Stimulated activated CD8-positive, alpha-beta memory T cell treated with anti-CD3 and anti-CD28 coated beads, Interleukin-15, amount 100 ng/mL, for 24 hours (primary cell): ENCODE measurements at places on chromosomes 2 and 18.

DNA sequence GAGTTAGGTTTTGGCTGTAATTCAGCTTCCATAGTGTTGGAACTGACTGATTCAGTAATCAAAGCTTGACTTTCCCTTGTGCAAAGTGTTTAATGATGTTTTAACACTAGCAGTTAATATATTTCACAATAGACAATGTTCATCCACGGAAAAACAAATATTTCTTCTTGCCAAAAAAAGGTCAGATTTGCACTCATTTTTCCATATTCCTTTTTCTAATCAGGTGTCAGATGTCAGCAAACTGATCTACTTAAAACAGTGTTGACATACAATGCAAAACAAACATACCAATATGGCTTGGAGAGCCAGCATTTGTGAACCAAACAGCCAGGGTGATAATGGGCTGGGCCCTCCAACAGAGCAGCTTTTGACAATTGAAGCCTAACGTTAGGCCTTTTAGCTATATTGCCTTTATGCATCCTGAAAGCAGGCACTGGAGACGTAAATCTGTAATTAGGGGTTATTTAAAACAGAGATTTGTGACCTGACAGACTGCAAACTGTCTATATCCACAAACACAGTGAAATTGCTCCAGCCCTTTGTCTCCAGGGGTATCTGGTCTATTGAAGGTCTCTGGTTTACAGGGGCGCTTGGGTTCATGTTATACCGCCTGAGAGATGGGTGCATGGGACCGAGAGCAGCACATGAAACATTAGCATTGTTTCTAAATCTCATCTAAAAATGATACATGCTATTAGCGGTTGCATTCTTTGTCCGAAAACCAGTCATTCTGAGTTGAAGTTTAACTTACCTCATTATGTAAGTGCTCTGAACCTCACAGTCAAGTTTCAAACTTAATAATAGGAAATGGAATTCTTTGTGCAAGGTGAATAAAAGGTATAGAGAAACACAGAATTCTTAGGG is 7.1 kb upstream of the CDCA7 start:
- DNase-seq: no peak

DNA sequence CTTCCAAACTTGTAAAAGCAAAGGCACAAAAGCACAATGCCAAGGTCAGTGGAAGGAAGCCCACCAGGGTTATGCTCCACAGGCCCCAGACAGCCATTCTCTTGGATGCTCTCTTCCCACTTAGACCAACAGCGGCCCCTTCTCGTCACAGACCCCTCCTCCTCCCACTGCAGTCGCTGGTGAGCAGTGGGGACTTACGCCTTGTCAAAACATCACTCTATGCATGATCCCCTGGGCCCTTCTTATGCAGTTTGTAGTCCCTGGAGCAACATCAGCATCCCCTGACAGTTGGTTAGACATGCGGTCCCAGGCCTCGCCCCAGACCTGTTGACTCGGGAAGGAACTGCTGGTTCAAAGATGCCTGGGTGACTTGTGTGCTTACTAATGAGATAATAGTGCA is 376.0 kb upstream of the KLHL29 start:
- DNase-seq: no peak

DNA sequence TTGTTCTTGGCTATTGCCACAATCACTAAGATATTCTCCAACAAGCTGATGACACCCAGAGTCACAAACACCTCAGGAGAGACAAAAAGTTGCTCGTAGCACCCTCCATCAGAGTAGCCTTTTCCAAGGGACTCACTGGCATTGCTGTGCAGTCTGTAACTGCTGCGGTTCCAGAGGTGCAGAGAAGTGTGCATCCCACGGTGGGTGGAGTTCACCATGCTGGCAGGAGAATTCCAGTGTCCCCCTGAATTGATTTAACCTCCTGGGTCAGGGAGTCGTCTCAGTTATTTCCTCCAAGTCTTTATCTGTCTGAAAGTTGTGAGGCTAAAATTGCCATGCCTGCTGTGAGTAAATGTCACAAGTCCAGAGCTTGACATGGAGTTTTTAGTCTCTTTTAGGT is 443 bp downstream of the MC4R start:
- no peak for DNase-seq

- no peak for DNase-seq
Measured at GRCh38 chr2:216030216-216030615, 16.9 kb upstream of the MREG start.

DNA sequence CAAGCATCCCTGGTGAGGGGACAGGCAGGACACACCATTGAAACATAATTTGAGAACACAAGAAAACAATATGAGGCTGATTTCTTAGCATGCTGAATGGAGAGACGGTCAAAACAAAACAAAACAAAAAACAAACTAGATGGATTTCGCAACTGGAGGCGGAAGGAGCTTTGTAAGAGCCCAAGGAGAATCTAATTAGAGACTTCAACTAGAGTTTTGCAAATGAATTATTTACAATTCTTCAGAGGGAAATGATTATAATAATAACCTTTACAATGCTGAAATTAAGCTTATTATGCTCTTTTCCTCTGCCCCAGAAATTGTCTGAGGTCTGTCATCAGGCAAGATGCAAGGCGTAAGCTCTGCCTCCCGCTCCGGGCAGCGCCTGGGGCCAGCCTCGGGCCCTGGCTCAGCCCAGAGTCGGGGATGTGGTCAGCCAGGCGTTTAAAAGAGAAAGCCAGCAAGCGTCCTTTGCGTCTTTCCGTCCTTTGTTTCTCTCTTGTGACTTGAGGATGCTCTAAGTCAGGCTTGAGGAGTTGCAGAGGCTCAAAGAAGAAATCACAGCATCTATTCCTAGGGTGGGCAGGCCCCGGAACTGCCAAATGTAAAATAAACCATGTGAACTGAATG is 139.6 kb downstream of the TWIST2 start:
- no peak for DNase-seq

GRCh38 chr2:121260370-121261154 is 24.4 kb downstream of the TFCP2L1 start:
- DNase-seq: no peak

DNA sequence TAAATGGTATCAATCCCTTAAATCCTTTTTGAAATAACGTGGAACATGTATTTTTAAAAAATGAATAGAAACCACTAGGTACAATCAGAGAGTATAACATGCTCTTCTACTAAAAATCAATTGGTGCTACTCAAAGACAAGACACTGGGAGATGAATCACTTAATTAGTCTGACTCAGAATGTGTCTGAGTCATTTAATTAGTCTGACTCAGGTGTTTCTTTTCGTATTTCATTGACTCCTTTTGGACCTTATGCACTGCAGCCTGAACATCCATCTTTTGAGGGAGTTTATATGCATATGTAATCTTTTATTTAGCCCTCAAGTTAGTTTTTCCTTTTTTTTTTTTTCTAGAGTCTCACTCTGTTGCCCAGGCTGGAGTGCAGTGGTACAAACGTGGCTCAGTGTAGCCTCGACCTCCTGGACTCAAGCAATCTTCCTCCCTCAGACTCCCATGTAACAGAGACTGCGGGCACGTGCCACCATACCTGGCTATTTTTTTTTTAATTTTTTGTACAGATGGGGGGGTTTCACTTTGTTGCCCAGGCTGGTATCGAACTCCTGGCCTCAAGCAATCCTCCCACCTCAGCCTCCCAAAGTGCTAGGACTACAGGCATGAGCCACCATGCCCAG is 26.5 kb downstream of the PPP4R3B start:
- DNase-seq: no peak

DNA sequence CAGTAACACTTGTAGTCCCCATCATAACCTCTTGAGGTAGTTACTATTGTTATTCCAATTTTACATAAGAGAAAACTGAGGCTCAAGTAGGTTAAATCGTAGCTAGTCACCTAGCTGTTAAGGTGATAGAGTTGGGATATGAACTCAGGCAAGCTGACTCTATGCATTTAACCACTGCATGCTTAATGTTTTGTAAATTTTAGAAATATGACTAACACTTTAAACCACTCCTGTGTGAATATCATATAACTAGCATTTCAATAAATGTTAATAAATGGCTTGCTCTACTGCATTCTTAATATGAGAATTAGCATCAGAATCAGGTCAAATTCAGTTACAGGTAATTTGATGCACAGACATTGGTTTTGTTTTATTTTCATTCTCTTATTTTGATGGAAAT is 35.6 kb upstream of the CREB1 start:
- DNase-seq: no peak

- DNase-seq: no peak
Measured at GRCh38 chr18:13642440-13642827, 83.9 kb downstream of the FAM210A start.

- no peak for DNase-seq
Measured at GRCh38 chr2:213787869-213788268, 503.6 kb downstream of the SPAG16 start.

DNA sequence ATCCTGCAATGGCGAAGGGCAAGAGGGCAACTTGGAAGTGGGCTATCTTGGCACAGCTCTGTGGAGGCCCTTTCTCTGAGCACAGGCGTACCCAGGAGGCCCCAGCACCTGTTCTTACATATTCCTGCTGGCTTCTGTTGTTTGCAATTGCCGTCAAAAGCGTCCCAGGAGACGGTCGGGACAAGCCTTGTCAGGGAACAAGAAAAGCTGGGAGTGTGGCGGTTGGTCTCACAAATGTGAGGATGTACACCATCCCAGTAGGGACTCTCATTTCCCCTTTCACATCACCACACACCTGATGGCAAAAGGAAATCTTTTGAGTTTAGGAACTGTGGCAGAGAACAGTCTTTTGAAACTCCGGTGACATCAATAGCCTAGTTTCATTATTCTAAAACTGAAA is 94.7 kb upstream of the EFEMP1 start:
- no peak for DNase-seq

- DNase-seq: no peak
Measured at GRCh38 chr18:63850020-63850419, 37.5 kb upstream of the SERPINB2 start.

DNA sequence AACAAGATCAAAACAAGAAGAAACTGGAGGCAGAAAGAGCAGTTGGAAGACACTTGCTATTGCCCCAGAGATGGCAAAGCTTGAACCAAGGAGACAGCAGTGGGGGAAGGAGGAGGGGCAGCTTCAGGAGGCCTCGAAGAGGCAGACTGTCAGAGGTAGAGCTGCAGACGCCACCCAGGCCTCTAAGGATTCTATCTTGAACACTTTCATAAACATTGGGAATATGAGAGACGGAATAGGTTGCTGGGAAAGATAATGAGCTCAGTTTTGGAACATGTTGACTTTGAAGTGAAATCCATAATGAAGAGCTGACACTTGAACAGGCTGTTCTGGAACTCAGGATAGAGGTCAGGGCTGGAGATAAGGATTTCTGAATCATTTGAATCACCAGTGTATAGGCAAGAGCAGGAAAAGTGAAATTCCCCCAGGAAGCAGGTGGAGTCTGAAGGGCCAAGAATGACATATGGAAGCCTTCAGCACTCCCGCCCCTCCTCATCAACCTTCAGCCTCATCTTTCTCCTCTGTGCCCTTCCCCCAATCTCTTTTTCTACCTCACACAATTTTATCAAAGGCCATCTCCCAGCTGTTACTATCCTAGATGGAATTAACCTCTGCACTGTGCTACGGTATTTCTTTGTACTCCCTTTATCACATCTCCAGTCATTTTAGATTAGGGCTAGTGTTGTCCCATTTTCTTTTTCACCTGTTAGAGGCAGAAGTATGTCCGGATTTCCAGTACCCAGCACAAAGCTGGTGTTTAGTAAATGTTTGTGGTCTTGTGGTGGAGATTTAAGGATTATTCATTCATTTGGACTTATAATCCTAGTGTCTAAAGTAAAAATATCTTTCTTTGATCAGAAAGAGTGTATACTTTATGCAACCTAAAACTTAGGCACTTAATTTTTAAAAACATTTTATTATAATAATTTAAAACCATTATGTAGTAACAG is 47.5 kb upstream of the RTN4 start:
- DNase-seq: no peak

DNA sequence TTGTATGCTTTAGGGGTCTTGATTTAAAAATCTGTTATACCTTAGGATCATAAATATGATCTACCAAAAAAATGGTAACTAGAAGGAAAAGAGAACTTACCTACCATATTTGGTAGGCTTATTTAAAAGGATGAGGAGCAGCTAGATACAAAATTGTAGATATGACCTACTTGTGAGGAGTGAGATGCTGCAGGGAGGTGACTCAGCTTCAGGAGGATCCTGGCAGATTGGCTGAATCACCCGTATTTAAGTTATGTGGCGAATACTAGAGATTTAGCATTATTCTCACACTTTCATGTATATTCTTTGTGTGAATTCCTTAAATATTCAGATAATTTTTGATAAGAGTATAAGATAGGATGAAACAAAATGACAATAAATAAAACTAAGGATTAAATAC is 657.3 kb upstream of the LINC00305 start:
- DNase-seq: no peak

DNA sequence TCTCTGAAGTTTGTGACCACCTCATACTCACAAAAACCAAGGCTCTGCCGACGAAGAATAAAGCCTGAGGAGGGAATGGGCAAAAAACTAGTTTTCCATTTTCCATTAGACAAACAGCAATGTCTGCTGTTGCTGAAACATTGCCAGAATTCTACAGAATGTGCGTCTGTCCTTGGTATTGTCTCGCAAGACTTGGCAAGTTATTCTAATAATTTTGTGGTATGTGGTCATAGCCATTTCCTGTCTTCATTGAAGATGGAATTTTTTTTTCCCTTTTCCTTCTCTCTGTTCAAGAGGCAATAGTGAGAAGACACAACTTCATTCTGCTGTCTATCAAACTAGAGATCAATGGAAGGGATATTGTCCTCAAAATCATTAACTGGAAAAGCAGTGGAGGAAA is 296.1 kb downstream of the RND3 start:
- no peak for DNase-seq

DNA sequence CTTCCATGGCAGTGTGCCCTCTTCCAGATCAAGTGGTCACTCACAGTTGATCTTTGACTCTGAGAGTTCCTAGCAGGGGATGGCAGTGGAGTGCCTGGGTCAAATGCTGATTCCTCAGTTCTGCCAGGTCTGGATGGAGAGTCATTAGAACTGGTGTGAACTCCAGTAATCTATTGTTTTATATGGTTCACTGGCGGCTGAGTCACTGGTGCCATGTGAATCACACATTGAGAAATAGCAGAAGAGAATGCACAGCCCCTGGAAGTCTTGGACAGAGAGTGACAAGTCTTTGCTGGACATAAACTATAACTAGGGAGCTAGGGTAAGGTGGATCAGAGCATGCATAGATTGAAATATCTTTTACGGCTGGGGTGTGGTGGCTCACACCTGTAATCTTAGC is 86.9 kb downstream of the EIF2AK3 start:
- DNase-seq: no peak

- no peak for DNase-seq
Measured at GRCh38 chr2:136151021-136151971, 33.3 kb upstream of the CXCR4 start.

- DNase-seq: no peak
Measured at GRCh38 chr2:108906403-108907077, 82.5 kb downstream of the EDAR start.

DNA sequence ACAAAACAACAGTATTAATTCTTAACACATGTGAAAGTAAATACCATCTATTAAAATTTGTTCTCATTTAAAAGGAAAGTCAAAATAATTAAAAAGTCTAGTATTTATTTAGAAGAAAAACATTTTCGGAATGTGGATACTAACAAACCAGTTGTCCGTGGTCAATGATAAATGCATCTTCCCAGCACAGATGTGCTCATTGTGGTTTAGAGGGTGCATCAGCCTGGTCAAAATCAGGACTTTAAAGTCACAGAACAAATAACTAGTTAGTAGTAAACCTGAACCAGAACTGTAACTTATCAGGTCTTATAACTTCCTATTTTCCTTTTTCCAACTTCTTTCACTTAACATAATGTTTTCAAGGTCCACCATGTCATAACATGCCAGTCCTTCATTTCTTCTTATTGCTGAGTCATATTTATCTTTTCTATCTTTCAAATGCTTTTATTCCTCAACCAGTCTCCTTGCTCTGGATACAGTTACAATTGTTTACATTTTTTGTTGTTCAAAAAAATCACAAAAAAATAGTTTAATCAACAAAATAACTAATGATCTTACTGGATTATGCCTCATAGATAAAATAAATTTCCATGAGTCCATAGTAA is 55.8 kb downstream of the ID2 start:
- no peak for DNase-seq
